Hematopoietic multipotent progenitor cell treated with erythropoietin and hydrocortisone succinate and interleukin-3 and kit ligand, for 8 days (in vitro differentiated cells): ENCODE measurements at places on chromosomes 5 and 9.

DNA sequence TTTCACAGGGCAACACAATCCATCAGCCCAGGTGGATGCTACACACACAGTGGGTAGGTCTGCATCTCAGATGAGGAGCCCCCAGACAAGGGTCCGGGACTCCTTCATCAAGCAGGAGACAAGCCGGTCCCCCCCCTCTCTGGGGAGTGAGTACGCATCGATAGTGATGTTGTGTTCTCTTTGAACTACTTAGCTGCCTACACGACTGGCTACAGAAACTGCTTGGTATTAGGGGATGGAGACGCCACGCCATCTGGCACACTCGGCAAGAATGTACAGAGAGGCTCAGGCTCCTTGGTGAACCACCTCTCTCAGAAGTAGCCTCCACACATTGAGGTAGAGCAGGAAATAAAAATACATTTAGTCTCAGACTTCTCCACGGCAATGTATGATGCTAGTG, 179.8 kb downstream of the CNTNAP3 start:
- no peak for DNase-seq

DNA sequence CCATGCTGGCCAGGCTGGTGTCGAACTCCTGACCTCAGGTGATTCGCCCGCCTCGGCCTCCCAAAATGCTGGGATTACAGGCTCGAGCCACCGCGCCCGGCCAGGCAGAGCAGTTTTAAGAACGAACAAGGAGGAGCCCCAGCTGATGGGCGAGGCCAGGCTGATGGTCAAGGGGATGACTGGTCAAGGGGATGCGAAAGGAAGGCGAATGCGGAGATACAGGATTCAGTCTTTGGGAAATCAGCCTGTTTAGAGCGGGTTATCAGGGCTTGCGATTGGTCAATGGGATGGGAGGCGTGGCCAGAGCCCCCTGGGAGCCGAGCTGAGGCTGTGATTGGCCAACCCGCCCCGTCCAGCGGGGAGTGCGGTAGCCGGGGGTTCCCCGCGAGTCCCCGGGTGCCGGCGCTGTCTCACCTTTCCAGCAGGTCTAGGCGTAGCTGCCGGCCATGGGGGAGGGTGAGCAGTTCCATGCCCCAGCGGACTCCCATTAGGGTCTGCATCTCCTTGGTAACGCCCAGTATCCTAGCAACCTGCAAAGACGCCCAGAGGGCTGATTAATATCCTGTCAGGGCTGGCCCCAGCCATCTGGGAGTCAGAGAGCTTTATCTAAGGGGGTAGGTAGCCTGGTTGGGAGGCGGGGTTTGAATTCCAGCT, 7.5 kb upstream of the TOR2A start:
- DNase-seq: peak; percentile 36

DNA sequence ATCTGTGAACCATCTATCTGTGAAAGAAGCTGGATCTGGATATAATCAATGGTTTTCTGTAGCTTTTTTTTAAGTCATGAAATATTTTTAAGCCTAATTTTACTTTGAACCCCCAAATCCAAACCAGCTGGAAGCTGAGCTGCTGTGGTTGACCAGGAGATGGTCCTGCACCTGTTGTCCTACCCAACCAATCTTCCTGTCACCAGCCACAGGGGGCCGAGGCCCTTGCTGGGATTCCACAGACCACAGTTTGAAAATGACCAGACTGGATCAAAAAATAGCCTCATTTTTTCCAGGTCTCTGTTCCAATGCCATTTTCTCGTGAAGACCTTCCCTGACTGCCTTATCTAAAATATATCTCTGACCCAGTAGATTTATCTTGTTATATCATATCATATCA, 200.6 kb downstream of the SGCD start:
- DNase-seq: no peak

- DNase-seq: no peak
Measured at GRCh38 chr9:75183306-75183705, 95.0 kb downstream of the OSTF1 start.

GRCh38 chr9:25377039-25377438, 301.2 kb downstream of the TUSC1 start:
- no peak for DNase-seq

DNA sequence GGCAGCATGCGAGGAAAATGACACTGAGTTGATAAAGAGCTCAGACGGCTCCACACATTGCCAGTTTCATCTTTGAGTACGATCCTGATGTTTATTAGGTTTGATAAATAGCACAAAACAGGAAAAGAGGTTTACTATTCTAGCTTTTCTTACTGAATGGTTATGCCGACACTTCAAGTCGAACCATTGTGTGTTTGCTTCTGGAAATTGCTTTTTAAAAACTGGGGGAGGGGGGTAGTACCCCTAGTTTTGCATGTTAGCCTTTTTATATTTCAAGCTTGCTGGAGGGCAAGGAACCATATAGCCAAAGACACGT, 5.2 kb downstream of the PTCH1 start:
- no peak for DNase-seq

- DNase-seq: no peak
Measured at GRCh38 chr5:174348311-174348981, 302.9 kb downstream of the NSG2 start.

DNA sequence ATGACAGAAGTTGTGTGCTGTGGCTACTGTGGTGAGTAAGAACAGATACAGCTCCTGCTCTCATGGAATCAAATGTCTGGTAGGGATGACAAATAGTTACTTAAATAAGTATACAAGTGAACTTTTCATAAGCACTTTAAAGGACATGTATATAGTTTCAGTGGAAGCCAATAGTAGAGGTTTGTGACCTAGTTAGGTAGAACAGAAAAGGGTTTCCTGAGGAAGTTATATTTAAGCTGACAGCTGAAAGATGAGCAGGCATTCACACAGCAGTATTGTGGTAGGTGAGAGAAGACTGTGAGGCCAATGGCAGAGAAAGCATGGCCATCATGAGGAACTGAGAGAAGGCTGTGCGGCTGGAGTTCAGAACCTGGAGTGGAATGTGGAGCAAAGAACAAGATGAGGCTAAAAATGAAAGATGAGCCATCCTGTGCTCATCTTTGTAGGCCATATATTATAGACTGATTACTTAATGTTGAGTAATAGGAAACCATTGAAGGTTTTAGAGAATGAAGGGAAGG, 15.4 kb downstream of the FAM174A start:
- DNase-seq: no peak

- no peak for DNase-seq
Measured at GRCh38 chr5:98104454-98105188, 668.8 kb upstream of the RGMB start.

DNA sequence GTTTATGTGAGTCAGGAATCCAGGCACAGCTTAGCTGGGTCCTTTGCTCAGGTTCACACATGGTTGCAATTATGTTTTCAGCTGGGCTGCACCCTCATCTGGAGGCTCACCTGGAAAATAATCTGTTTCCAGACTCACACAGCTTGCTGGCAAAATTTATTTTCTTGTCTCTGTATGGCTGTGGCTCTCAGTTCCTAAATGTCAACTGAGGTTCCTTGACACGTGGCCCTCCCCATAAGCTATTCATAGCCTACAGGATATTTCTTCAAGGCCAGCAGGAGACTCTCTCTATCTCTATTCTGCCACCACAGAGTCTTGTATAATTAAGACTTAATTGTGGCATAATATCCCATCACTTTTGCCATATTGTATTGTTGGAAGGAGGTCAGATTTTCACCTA, 732.0 kb downstream of the CDH18 start:
- DNase-seq: no peak
